ENCODE measurements at places on chromosomes 13 and 19.

- no peak for DNase-seq
Observed at GRCh38 chr19:28497137-28497536, 715.8 kb downstream of the UQCRFS1 start.

GRCh38 chr19:55486971-55487923 is 989 bp upstream of the SSC5D start:
- no peak for DNase-seq

DNA sequence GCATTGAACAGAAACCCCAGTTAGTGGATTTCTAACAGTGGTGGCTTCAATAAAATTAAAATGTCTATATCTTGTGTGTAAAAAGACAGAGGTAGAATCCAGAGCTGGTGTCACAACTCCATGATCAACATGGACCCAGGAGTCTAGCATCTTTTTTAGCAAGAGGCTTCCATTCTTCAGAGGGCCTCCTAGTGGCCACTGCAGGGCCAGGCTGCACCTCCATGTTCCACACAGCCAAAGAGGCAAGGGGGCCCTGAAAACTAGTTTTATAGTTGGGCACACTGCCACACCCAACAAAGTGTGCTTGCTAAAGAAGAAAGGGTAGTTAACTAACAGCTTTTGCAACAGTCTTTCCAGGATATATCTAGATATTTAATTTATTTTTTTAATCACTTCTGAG is 12.9 kb downstream of the N4BP2L1 start:
- DNase-seq = no peak

DNA sequence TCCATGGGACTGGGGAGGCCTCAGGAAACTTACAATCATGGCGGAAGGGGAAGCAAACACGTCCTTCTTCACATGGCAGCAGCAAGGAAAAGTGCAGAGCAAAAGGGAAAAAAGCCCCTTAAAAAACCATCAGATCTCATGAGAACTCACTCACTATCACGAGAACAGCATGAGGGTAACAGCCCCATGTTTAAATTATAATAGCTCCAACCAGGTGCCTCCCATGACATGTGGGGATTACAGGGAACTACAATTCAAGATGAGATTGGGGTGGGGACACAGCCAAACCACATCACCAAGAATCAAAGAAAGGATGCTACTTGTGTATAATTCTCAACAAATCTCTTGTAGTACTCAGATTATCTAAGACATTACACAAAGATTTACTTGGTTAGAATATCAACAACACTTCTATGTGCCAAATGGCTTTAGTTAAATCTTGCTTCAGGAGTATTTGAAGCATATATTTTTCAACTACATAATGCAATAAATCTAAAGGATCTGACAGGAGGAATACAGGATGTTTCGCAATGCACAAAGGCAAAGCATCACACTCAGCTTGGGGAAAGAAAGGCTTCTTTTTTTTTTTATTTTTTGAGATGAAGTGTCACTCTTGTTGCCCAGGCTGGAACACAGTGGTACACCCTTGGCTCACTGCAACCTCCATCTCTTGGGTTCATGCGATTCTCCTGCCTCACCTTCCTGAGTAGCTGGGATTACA is 180.0 kb downstream of the LHFPL6 start:
- no peak for DNase-seq

DNA sequence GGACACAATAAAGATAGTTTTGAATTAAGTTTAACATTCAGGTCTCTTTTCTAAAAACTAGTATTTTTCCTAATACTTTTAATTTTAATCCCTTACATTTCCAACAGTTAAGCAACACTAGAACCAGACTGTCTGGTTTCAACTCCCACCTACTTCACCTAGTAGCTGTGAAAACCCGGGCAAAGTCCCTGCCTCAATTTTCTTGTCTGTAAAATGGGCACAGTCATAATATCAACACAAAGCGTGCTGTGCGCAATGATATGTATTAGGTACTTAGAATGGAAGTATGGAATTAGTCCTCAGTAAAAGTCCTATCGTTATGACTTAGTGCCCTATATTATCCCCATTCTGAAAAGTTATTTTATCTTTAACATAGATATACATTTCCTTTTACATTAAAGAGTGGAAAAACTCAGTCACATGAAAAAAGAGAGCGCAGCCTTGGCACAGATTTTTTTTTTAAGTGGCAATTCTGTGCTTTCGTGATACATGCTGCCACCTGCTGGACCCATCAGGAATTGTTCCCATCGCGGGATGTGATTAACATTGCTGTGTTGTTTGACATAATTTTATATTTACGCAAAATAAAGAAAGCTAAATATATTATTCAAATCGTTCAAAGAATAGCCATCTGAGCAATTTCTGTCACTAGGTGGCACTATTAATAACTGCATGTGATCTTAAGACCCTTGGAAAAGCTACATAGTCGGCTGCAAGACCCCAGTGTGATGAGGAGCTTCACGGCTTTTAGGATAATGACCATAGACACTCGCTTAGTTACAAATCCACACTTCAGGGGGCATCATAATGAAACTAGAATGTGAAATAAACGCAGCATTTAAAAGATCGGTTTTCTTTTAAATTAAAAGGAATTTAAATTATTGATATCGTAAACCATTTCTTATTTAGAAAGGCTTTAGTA is 59.9 kb downstream of the LIG4 start:
- peak; percentile 8 for DNase-seq

All from left renal pelvis (tissue), 4 donors.